Activated T-helper 2 cell treated with anti-CD3 and anti-CD28 coated beads, Interferon-gamma antibody, Interleukin-2, Interleukin-4, amounts not matched to agents 10 μg/mL and 5 μg/mL and 100 μg/mL, durations not matched to agents 14 hours and 24 hours and 36 hours (primary cell): ENCODE measurements at places on chromosomes 3 and 15.

DNA sequence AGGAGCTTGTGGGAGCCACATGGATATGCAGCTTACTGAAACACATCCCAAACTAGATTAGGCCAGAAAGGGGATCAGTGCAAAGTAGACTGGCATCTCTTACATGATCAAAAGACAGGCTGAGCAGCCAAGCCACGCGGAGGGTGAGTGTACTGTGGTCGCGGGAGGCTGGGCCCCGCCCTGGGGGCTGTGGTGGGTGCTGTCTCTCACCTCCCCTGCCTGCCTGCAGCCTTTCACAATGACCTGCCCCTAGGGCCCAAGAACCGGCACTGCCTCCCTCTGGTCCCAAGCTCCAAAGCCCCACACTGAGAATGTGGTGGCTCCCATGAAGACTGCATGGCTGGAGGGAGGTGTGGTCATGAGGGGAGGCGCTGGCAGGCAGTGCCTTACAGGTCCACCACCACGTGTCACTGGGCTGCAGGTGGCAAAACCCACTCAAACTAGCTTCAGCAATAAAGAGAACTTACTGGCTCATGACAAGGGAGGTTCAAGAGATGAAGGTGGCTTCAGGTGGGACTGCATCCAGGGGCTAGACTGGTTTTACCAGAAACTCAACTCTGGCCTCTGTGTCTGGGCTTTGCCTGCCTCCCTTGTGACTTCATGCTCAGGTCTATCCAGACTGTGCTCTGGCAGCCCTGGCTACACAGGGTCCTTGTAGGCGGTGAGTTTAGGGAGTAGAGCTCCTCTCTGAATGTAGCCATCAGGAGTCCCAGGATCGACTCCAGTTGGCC lies 27.4 kb upstream of the PLXND1 start:
- H3K27ac ChIP-seq = no peak overlapping the region
- no peak overlapping the region for H3K4me3 ChIP-seq
- peaks cover 18% of the 10 kb centered on the region for H3K27me3 ChIP-seq
- no peaks in the 10 kb centered on the region for H3K4me1 ChIP-seq
- DNase-seq = no peak
- H3K36me3 ChIP-seq = no peaks in the 10 kb centered on the region

- H3K27ac ChIP-seq = no peak overlapping the region
- no peak overlapping the region for H3K4me3 ChIP-seq
- DNase-seq = no peak
- no peaks in the 10 kb centered on the region for H3K36me3 ChIP-seq
Observed at GRCh38 chr15:87741350-87741749, 515.2 kb downstream of the NTRK3 start.

DNA sequence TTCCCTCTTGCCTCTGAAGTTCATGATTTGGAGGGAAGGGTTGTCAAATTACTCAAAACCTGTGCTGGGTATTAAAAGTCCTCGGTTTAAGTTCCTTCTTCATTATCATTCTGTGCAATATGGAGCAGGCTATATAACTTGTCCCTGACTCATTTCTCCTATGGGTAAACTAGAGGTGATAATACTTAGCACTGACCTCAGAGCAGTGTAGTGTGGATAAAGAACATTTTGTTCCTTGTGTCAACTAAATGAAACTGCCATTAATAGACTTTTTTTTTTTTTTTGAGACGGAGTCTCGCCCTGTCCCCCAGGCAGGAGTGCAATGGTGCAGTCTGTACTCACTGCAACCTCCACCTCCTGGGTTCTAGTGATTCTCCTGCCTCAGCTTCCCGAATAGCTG lies 2.2 kb upstream of the BBX start:
- H3K27ac ChIP-seq = no peak overlapping the region
- H3K36me3 ChIP-seq = no peaks in the 10 kb centered on the region
- DNase-seq = no peak
- H3K27me3 ChIP-seq = peaks cover 15% of the 10 kb centered on the region
- peaks cover 6% of the 10 kb centered on the region for H3K4me1 ChIP-seq

DNA sequence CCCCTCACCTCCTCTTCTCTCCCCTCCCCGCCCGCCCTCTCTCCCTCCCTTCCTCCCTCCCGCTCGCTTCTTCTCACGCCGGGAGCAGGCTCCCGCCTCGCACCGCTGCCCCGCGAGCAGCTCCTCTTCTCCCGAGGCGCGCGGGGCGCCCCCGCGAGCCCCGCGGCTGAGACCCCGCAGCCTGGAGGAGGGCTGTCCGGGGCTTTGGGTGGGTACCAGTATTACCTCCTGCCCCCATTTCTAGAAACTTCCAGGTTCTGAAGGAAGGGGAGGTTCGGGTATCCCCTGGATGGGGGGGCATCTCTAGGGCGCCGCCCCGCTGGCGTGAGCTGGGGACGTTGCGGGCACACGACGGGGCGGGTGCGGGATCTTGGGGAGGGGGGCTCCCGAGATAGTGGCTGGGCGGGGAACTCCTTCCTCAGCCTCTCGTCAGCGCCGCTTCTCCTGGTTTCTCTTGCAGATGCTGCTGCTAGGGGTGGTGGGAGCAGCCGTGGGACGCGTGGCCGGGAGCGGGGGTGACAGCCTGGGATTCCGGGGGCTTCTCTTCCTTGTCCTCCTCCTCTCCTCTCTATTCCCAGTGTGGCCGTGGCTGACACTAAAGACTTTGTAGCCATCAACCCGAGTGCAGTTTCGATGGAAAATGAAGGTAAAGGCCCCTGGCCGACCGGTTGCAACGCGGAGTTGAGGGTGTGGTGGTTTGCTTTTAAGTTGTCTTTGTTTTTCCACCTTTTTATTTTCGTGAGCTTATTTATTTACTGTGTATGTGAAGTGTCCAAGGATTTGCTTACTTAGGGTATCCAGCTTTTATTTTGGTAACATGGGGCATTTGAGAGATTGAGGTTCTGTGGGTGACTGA lies 474 bp downstream of the ATP2C1 start:
- H3K4me3 ChIP-seq = peak overlapping the region; percentile 93
- DNase-seq = peak; percentile 23

- H3K36me3 ChIP-seq = no peaks in the 10 kb centered on the region
- H3K27ac ChIP-seq = no peak overlapping the region
- H3K4me1 ChIP-seq = no peaks in the 10 kb centered on the region
- no peak for DNase-seq
- no peak overlapping the region for H3K4me3 ChIP-seq
Observed at GRCh38 chr15:88341006-88341405, 84.5 kb upstream of the NTRK3 start.

DNA sequence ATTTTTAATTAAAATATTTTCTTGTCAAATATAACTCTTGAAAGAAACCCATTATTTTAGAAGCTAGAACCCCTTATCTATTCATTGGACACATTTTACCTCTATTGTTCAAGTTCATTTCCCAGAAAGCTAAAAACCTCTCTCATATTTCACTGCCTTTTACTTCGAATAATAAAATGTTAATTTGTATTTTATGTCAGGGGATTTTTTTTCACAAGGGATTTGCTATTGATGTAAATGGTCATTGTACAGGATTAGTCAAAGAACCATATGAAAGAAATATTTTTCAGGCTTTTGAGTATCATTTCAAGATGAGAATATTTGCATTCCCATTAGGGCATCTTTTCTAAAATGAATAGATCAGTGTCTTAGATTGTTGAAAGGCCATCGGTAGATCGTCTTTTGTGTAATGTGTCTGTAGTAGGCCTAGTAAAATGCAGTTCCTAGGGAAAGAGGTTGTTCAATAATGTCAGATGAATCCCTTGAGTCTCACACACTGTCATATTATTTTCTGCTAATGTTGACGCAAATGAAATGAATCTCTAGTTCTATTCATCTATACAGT lies 114.5 kb downstream of the ROBO1 start:
- H3K27me3 ChIP-seq = no peaks in the 10 kb centered on the region
- no peaks in the 10 kb centered on the region for H3K36me3 ChIP-seq
- no peak overlapping the region for H3K27ac ChIP-seq
- no peak for DNase-seq
- no peak overlapping the region for H3K4me3 ChIP-seq
- no peaks in the 10 kb centered on the region for H3K4me1 ChIP-seq

DNA sequence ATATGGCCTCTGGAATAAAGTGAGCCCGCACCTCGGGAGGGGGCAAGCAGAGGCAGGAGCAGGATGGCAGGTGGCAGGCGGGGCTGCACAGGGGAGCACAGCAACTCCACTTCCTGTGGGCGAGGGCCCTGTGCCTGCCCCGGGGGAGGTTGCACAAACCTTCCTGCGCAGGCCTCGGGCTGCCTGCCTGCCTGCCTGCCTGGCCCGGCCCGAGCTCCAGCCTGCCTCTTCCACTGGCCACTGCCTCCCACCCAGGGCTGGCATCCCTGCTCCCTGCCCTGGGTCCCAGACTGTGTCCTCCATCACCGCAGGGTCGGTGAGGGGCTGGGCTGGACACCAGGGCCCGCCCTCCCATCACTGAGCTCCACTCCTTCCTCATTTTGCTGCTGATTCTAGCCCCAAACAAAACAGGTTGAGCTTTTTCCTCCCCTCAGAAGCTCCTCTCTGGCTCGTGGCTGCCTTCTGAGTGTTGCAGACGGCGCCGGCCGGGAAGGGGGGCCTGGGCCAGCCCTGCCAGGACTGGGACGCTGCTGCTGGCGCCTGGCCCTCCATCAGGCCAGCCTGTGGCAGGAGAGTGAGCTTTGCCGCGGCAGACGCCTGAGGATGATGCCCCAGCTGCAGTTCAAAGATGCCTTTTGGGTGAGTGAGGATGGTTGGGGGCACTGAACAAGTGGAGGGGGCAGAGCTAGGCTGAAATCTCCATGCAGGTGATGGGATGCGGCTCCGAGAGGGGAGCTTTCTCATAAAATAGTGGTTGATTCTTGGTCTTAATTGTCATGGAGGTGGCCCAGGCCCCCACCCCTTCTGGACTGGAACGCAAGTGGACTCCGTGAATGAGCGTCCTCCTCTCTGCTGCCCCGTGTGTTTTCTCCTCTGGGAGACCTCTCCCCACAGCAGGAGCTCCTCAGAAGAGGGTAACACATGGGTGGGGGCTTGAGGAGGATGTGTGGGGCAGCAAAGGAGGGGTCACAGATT lies at the start of gene PSTPIP1:
TSS of gene PSTPIP1 (plus strand) at position 156 of the 975 bp plus-strand sequence. CDS start at position 604, 448 bp downstream.
- H3K27me3 ChIP-seq = no peaks in the 10 kb centered on the region
- peaks cover 37% of the 10 kb centered on the region for H3K36me3 ChIP-seq
- H3K27ac ChIP-seq = peak within 1 kb of the TSS; percentile 90
- H3K4me3 ChIP-seq = peak within 1 kb of the TSS; percentile 92
- H3K4me1 ChIP-seq = peaks cover 63% of the 10 kb centered on the region

DNA sequence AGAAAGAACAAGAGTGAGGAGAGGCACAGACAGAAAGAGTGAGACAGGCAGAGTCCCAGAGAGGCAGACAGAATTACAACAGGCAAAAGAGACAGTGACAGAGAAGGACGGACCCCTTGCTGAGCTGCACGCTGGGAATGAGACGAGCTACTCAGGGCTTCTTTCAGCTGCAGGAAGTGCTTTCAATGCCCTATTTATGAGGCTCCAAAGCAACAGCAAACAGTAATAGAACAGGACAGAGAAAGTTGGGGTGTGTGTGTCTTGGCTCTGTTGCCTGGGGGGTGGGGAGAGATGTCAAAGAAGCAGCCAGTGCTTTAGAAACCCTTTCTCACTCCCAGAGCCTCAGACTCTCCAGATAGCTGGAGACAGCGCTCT lies 502 bp upstream of the TIMP4 start:
- H3K27ac ChIP-seq = no peak overlapping the region
- peaks cover 13% of the 10 kb centered on the region for H3K4me1 ChIP-seq
- H3K4me3 ChIP-seq = no peak overlapping the region
- no peak for DNase-seq
- peaks cover 12% of the 10 kb centered on the region for H3K27me3 ChIP-seq

DNA sequence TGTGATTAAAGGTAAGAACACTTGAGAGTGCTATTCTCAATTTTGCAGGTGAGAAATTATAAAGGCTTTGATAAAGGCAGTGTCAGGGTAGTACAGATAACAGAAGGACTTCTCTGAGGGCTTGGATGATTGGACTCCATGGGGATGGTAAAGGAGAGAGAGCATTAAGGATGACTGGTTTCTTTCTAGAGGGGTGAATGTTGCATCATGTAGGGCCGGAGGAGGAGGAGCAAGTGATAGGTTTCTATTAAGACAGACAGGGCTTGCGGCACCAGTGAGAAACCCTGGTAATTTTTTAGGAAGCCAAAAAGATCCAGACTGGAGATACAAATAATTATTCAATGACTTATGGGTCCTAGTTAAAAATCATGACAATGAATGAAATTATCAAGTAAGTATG lies 230.7 kb upstream of the MME start:
- no peaks in the 10 kb centered on the region for H3K27me3 ChIP-seq
- DNase-seq = no peak
- no peak overlapping the region for H3K4me3 ChIP-seq
- no peaks in the 10 kb centered on the region for H3K4me1 ChIP-seq
- no peaks in the 10 kb centered on the region for H3K36me3 ChIP-seq

GRCh38 chr3:145197821-145198220 lies 963.2 kb downstream of the PLOD2 start:
- H3K36me3 ChIP-seq = no peaks in the 10 kb centered on the region
- H3K4me1 ChIP-seq = no peaks in the 10 kb centered on the region
- no peaks in the 10 kb centered on the region for H3K27me3 ChIP-seq

DNA sequence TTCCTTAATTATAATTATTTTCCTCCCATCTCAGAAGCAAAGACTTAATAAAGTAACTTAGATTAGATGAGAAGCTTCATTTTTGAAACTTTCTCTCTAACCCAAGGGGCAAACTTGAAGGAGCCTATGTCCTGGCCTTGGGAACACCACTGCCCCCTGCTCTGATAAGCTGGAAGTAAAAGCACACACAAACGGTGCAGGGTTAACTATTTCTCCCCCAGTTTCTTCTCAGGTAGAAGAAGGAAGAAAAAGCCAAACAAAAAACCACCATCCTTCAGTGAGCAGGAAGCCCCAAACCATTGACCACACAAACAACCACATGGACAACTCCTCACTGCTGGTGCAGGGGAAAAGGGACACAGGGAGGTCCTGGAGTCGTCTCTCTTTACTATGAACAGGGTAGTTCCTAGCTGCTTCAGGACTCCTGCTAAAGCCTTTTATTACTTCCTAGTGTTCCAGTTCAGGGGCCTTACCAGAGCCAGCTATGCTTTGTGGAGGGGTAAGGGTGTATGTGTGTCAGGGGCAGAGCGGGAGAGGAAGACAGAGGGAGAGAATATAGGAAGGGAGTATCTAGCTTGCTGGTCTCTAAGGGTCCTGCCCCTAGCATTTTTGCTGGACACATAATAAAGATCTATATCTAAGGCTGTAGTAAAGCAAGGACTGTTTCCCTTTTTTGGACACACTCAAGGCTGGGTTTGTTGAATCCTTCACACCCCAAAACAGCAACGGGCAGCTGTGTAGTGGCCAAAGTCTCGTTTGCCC lies 94.0 kb upstream of the UMPS start:
- H3K27me3 ChIP-seq = peaks cover 46% of the 10 kb centered on the region
- no peaks in the 10 kb centered on the region for H3K36me3 ChIP-seq
- H3K27ac ChIP-seq = no peak overlapping the region
- no peak for DNase-seq
- H3K4me1 ChIP-seq = peaks cover 36% of the 10 kb centered on the region

DNA sequence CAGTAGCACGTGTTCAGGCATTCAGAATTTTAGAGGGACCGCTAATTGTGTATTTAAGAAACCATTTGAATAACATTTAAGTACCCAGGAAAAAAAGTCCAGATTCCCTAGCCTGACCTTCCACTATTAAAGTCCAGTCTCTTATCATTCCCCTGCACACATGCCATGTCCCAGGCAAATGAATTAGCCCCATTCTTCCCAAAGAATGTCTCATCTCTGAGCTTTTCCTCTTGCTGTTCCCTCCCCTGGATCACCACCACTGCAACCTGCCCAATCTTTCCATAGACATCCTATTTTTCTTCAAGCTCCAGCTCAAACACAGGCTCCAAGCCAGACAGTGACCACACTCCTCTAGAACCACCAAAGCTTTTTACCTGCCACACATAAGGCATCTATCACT lies 25.9 kb downstream of the PLD1 start:
- H3K27me3 ChIP-seq = peaks cover 27% of the 10 kb centered on the region
- H3K4me1 ChIP-seq = no peaks in the 10 kb centered on the region
- no peak for DNase-seq
- H3K27ac ChIP-seq = no peak overlapping the region
- no peak overlapping the region for H3K4me3 ChIP-seq
